ENCODE measurements at places on chromosomes 6 and 20.

DNA sequence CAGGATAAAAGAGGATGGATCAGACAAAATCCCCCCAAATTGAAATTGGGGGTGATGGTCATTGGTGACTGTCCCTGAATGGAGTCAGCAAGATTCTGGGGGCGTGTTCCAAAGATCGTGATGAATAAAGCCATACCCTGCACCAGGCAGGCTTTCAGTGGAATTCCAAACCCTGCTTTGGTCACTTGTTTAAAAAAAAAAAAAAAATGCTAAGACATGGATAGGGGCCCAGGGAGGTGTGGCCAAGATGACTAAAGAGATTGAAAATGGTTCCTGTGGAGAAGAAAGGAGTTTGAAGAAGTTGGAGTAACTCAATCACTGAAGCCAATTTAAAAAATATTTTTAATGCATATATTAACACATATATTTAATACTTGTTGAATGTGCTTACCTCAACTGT, 161.4 kb upstream of the KCNG1 start:
- no peak for DNase-seq

GRCh38 chr6:49582529-49582928, 32.1 kb downstream of the C6orf141 start:
- no peak for DNase-seq

- no peak for DNase-seq
Observed at GRCh38 chr20:34532320-34532719, 16.1 kb downstream of the DYNLRB1 start.

DNA sequence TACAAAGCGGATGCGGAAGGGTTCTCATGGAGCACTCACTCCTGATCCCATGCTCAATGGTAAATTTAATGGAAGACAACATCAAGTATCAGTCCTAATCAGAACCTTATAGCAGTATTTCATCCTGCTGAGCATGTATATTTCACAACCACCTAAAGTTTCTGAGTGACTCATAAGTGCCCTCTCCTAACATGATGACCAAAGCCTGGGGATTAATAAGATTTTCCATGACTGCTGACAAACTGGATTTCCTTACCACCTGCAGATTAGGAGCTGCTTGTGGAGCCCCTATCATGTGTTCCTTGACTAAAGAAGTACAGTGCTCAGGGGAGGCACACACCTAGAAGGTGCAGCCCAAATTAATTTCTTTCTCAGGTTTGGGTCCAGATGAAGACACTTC, 112.8 kb downstream of the INSM1 start:
- DNase-seq, result no peak

GRCh38 chr6:45278367-45278766, 49.8 kb upstream of the RUNX2 start:
- DNase-seq, result no peak

DNA sequence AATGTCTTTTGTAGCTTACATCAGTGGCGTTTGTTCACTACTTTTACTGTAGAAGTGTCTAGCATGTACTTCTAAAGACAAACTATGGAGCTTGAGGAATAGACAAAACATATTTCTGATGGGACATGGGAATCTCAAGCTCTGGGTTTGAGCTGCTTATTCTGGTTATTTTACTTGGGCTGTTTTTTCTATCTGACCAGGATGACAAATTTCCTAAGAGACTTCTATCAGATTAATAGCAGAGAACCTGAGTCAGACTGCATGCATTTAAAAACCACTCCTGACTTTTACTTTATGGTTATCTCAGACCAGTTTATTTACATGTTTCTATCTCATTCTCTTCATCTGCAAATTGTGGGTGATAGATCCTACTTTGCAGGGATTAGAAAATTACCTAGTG, 1282.3 kb upstream of the GJE1 start:
- DNase-seq, result no peak
